ENCODE measurements at places on chromosomes 11 and 22.

DNA sequence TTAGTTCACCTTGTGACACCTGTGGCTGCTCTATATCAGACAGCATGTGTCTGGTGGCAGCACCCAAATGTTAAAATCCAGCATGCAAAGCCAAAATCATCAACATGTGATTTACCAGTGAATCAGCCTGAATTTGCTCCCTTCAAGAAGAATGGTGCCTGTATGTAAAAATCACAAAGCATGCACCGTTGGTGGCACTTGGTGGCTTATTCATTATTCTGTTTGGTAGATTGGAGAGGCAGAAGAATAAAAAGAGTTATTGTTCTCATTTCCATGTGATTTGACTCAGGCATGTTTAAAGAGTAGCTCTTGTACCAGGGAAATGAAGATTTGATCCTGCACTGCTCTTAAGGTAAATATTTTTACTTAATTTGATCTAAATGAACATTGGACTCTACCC lies 143.9 kb upstream of the MPPED2 start:
- DNase-seq = no peak

GRCh38 chr22:22535662-22536061 lies 15.6 kb upstream of the ZNF280A start:
- no peak for DNase-seq

- no peak for DNase-seq
Measured at GRCh38 chr11:21888814-21889213, 304.1 kb upstream of the ANO5 start.

GRCh38 chr22:27995801-27996528 lies 76.9 kb upstream of the PITPNB start:
- no peak for DNase-seq

GRCh38 chr11:73866586-73866996 lies 10.1 kb downstream of the COA4 start:
- no peak for DNase-seq

DNA sequence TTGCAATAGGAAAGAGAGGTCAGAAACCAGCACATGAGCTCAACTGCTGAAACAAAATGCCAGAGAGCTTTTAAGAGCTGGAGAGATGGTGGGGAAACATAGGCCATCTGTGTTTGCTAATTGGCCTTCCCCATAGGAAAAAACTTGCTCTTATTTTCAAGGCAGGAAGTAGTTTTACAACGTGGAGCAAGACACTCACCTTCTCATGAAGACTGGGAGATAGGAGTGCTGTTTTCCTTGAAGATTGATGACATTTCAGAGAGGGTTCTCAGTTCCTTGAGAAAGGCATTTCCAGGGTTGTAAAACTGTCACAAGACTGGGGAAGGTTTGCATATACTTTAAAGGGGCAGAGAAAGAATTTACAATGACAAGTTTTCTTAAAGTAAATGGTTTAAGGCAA lies 586.3 kb upstream of the RAG2 start:
- no peak for DNase-seq

- DNase-seq = no peak
Measured at GRCh38 chr11:107988397-107989158, 20.1 kb upstream of the CUL5 start.

GRCh38 chr22:37046589-37046988 lies 5.0 kb upstream of the KCTD17 start:
- no peak for DNase-seq

DNA sequence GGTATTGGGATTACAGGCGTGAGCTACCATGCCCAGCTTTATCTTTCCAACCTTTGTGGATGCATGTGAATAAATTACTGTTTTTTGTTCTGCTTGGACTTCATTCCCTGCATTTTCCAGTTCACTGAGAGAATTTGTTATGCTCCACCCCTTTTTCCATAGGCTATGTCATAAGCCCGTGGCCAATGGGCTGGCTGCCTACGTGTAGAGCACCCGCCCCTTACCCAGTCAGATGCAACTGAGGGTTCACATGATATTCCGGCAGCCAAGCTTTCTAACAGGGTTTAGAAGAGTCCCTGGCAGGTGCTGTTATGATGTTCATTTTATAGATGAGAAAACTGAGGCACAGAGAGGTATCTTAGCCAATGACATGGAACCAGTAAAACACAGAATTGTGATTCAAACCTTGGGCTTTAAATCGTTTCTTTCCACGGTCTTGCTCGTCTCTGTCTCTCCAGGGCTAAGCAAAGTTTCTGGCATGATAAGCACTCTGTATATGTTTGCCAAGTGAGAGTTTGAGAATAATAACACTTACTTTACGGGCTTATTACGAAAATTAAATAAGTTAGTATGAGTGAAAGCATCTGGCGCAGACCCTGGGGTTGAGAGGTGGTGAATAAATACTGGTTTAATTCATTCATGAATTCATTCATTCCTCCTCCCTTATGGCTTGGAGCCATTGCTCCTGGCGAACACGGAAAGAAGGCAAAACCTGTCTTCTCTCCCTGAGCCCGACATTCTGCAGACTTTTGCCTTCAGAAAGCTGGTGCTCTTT lies 42.4 kb upstream of the RASD2 start:
- no peak for DNase-seq

- DNase-seq = no peak
Measured at GRCh38 chr11:105298174-105298573, 158.6 kb upstream of the CARD18 start.

- DNase-seq = no peak
Measured at GRCh38 chr11:111540937-111541253, 375 bp downstream of the LAYN start.

GRCh38 chr22:50030297-50031188 lies 18.0 kb upstream of the IL17REL start:
- peak; percentile 94 for DNase-seq

- no peak for DNase-seq
Measured at GRCh38 chr11:100105255-100105981, 581.7 kb upstream of the ARHGAP42 start.

DNA sequence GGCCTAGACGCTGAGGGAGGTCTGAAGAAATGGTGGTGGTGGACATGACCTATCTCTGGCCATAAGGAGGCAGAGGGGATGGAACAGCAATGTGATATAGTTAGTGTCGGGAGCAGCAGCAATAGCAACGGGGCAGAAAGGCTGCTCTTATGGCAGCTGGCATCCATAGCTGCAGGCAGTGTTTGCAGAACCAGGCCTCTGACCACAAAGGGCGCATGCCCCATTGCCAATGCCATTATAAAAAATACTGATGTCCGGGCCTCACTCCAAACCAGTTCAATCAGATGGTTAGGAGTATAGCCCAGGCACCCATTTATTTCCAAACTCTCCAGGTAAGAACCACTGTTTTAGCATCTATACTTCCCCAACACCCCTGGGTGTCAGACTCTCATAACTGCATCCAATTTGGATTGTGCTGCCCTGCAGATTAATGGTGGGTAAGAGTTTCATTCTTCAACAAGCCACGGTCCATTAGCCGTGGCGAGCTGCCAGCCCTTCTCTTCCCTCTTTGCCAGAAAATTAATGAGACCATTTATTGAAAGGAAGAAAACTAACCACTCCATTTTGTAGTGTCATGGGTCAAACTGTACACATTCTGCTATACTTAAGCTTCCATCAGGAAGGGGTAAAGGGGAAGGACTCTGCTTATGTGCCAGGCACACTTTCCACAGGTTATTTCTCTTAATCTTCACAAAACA lies 72.8 kb upstream of the SPON1 start:
- no peak for DNase-seq

DNA sequence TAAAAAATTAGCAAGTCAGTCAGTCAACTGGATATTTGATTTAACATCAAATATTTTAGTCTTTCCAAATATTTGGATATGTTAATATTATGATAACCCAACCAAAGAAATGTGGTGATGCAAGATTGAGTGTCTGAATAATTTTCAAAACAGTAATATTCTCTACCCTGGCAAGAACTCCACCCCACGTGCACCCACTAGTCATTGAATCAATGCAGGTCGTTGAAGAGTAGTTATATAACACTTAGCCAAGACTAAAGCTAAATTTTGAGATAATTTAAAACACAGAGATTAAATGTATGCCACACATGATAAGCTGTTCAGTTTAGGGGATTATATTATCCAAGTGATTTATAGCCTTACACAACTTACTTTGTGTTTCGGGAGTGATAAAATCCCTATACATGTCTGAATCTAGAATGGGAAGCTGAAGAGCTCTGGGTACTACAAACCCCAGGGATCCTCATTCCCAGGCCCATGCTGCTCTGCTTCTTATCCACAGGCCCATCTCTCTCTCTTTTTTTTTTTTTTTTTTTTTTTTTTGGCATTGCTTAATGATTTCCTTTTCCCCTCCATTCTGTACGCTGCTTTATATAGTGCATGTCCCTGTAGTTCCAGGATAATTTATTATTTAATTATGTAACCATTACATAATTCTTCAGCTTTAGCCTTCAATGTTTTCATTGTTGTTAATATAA lies 392.9 kb downstream of the NTM start:
- DNase-seq = no peak
